ENCODE measurements at places on chromosomes 4 and X.
A peak's percentile ranks its signal among the peaks of the same experiment; 100 is the strongest.

GRCh38 chr4:1172228-1172851 lies at the start of gene SPON2:
Gene SPON2 (minus strand): TSS chr4:1172583.
- no peak for DNase-seq

DNA sequence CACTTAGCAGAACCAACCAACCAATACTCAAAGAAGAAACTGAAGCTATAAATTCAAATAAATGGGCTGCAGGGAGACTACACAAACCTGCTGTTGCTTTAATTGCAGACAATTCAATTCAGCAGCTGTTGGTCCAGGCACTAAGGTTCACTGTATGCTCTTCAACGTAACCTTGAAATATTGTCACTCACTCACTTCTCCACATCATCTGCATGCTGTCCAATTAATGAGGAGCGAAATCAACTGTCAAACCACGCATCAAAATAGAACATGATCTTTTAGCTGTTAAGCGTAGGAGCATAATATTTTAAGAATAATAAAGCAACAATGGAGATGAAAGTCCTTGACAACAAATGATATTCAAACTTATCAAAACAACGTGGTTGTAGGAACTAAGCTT lies 17.0 kb downstream of the ENOX2 start:
- DNase-seq, result peak; percentile 39

DNA sequence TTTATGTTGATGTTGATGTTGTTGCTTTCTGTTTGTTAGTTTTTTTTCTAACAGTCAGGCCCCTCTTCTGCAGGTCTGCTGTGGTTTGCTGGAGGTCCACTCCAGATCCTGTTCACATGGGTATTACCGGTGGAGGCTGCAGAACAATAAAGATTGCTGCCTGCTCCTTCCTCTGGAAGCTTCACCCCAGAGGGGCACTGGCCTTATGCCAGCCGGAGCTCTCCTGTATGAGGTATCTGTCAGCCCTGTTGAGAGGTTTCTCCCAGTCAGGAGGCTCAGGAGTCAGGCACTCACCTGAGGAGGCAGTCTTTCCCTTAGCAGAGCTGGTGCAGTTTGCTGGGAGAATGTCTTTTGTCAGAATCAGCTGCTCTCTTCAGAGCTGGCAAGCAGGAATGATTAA lies 34.7 kb downstream of the CDX4 start:
- no peak for DNase-seq

GRCh38 chr4:122882857-122883735 lies 39.3 kb downstream of the NUDT6 start:
- no peak for DNase-seq

DNA sequence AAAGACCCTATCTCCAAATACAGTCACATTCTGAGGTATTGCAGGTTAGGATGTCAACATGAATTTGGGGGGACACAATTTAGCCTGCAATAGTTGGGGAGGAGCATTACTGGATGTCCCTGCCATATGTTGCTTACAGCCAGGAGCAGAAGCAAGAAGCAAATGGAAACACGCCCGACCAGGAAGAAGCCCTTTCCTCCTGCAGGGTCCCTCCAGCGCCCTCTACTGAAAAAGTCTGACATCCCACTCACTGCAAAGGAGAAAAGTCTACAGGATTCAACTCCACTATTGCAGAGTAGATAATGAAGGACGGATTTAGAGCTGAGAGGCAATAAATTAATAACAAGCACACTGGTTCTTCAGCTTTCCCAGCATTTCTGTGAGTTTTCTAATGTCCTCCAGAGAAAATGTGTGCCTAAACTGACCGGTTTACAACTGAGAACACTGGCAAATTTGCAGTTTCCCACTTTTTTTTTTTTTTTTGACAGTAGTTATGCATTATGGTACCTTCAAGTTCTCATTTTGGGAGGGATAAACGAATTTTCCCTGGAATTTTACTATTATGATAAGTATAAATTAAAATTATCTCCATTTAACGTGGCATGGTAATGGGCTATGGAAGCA lies 31.7 kb downstream of the COQ2 start:
- DNase-seq, result peak; percentile 45

GRCh38 chr4:128346054-128346716 lies 58.6 kb upstream of the PGRMC2 start:
- no peak for DNase-seq

GRCh38 chr4:154526151-154526550 lies 24.0 kb downstream of the PLRG1 start:
- no peak for DNase-seq

DNA sequence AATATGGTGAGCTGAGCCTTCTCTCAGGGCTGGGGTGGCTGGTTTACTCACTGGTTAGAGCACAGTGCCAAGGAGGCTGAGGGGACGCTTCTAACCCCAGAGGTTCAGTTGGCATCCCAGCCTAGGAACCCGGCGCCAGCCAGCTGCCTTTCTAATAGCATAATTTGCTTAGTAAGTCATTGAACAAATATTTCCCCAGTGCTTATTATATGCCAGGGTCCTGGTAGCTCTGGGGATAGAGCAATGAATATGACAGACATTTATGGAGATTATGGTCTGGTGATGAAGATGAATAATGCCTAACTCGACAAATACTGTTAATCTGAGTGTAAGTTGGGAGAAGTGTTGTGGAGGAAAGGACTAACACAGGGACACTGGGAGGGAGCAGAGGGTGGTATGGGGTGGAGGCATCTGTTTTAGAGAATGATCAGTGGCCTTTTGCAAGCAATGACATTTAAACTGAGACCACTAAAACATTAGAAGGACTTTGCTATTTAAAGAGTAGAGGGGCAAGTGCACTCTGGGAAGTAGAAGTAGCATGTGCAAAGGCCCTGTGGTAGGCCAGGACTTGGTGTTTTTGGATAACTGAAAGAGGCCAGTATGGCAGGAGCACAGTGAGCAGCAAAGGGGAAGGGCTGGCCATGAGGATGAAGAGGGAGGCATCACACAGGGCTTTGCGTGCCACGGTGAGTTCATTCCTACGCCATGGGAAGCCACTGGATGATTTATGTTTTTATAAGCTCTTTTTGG lies 71.9 kb downstream of the ATG4A start:
- no peak for DNase-seq

DNA sequence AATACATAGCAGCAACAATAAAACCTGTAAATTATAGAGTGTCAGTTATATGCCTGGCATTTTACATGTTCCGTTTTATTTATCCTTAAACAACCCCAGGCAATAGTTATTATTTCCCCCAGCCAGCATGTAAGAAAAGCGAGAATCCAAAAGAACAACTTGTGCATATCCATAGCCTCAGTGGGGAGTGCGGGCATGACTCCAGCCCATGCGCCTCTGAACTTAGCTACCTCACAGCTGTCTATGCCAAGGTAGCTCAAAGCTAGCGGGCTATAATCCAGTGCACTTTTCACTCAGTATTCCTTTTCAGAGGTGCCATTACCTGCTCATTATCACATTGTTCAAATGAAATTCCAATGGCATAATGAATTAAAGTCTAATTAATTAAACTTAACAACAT lies 257.3 kb upstream of the EDNRA start:
- no peak for DNase-seq

DNA sequence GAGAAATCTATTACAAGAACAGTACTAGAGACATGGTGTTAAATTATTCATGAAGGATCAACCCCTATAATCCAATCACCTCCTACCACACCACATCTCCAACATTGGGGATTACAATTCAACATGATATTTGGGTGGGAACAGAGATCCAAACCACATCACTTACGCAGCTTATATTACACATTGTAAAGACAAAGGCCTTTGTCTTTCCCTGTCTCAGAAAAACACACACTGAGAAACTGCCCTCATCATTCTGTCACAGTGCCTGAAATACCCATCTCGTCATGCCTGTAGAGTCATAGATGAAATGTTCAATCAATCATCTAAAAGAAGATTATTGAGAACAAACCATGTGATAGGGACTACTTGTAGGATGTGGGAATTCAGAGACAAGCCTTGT lies 558.8 kb upstream of the GRIA3 start:
- no peak for DNase-seq

DNA sequence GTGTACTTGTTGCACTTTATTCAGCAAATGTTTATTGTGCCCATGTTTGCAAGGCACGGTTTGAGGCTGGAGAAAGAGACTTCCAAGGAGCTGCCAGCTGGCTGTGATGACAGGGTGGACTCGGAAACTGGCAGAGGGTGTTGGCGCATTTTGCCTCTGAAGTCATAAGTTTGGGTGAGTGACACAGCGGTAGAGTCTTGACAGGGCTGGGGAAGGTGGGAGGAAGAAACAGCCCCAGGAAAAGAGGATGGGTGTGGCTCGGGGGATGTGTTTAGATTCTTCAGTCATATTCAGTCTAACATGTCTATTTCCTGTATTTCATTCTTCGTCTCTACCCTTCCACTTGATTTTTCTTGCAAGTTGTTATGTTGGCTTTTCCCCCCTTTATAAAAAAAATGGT lies 77.0 kb upstream of the STOX2 start:
- no peak for DNase-seq

GRCh38 chrX:70592091-70592490 lies 147.5 kb downstream of the DLG3 start:
- no peak for DNase-seq

DNA sequence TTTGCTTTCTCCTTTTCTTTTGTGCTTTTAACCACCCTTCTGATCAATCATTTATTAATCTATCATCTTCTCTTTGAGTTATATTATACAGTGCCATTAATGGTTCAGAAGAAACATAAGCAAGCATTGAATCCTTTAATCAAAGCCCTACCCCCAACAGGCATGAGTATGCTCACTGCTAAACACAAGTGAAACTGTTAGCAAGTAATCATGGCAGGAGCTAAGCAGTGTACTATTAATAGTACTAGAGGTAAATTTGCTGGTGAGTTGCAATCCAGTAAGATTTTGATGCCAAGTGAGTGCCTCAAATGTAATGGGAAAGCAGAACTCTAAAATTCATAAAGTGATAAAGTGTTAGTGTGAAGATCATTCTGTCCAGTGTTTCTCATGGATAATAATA lies 57.2 kb downstream of the FNIP2 start:
- no peak for DNase-seq

DNA sequence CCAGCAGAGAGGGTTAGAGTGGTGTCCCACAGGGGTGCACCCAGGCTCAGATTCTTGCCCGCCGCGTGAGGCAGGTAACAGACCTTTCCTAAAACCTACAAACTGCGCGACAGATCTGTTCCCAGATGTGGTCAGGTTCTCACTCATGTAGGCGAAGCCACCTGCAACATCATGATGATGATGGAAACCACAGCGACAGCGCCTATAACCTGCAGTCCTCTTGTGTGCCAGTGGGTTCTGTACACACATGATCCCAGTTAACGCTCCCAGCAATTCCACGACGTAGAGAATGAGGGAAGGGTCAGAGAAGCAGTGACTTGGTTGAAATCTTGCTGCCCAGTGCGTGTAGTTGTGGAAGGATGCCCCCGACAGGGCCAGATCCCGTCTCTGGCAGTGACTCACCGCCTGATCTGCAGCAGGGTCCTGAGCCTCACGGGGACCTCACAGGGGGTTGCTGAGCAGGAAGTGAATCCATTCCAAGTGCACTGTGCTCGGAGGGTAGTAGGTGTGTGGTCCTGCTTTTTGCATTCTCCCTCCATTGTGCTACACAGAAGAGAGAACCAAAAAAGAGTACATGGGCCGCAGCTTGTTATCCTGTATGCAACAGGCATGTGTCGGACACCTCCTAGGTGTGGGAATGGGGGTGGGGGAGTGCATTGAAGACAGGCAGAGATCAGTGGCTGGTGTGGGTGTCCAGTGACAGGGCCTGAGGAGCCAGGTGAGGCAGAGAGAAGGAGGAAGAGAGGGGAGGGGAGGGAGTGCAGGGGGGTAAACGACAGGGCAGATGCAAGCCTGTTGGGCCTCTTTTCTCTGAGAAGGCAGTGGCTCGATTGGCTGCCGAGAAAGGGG lies 66.6 kb downstream of the MTMR1 start:
- no peak for DNase-seq

GRCh38 chr4:184318852-184319251 lies 101.2 kb upstream of the ENPP6 start:
- DNase-seq, result no peak

DNA sequence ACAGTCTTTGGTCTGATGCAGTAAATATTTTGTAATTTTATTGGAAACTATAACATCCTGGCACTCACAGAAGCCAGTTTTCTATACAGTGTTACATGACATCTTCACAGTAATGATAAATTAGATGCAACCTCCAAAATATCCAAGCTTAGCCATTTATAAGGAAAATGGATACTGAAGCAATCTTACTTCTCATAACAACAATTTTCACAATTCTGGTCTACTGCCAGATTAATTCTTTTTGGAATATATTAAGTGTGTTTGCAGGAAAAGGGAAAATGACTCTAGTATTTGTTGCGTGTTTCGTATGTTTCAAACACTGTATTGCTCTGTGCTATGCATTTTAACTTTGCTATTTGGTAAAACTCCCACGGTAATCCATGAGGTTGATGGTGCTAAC lies 1870.9 kb downstream of the ARAP2 start:
- DNase-seq, result no peak

DNA sequence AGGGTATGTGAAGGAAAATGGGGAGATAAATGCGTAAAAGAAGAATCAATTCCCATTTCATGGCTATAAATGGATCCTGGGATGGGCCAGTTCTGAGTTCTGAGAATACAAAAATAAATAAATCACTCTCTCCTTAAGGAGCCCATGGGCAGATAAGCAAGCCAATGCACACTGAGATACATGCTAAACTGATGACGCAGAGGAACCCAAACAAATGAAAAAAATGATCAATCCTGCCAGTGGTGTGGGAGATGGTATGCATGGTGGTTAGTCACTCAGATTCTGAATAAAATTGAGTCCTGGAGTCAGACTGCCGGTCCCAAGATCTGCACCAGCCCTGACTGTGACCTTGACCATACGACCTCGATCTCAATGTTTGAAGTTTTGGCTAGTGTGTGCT lies 59.7 kb downstream of the NEIL3 start:
- DNase-seq, result no peak

GRCh38 chrX:154735695-154736393 lies 15.0 kb downstream of the GAB3 start:
- DNase-seq, result no peak

GRCh38 chr4:165517216-165517615 lies 138.4 kb downstream of the CPE start:
- no peak for DNase-seq

GRCh38 chr4:16860516-16860915 lies 37.9 kb downstream of the LDB2 start:
- no peak for DNase-seq

GRCh38 chrX:31126205-31126604 lies 54.4 kb upstream of the FTHL17 start:
- DNase-seq, result no peak

DNA sequence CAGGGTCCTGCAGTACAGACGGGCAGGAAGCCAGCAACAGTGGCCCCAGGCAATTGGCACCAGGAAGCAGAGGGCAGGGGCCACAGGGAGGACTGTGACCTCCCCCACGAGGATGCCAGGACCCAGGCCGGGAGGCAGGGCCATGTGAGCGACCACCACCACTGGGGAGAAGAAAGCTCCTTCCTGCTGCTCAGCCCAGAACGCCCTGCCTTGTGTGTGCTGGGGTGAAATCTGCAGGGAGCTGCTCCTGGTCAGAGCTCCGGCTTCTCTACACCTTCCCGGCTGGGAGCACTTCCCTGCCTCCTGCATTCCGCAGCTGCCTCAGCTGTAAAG lies 100.4 kb downstream of the HMX1 start:
- no peak for DNase-seq

GRCh38 chrX:44871114-44871645 lies 1.8 kb upstream of the KDM6A start:
- no peak for DNase-seq

GRCh38 chr4:94758141-94758699 lies 465 bp downstream of the BMPR1B start:
- no peak for DNase-seq

- no peak for DNase-seq
Measured at GRCh38 chr4:23413631-23414030, 476.2 kb downstream of the PPARGC1A start.
